HuH-7 (cell line): ENCODE measurements at places on chromosomes 11 and 22.

DNA sequence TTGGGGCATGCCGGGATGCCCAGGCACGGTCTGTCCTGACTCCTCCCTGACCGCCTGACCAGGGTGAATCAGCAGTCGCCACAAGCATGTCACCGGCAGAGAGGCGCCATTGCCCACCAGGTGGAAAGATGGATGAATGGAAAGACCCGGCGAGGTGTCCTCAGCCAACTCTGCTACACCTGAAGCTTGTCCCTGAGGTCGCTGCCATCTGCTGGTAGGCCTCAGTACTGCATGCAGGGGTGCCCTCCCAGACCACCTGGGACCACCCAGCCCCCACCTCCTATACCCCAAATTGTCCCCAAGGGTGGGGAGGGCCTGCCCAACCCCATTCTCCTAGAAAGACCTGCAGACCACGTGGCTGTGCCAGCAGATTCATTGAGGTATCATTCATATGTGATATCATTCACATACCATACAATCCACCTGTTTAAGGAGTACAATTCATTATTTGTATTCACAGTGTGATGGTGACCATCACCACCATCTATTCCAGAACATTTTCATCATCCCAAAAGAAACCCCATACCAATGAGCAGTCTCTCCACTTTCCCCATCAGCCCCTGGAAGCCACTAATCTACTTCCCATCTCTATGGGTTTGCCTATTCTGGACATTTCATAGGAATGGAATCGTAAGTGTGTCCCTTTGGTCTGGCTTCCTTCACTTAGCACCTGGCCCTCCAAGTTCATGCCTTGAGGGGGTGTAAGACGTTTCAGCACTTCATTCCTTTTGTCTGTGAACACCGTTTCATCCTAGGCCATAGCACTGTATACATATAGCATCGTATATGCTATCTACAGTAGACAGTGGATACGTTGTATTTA is 17.5 kb downstream of the FGF3 start:
- peak; percentile 90 for DNase-seq

- no peak for DNase-seq
Observed at GRCh38 chr11:88909500-88909899, 156.3 kb downstream of the GRM5 start.

- DNase-seq: no peak
Observed at GRCh38 chr22:26783885-26784284, 126.5 kb downstream of the MIAT start.

DNA sequence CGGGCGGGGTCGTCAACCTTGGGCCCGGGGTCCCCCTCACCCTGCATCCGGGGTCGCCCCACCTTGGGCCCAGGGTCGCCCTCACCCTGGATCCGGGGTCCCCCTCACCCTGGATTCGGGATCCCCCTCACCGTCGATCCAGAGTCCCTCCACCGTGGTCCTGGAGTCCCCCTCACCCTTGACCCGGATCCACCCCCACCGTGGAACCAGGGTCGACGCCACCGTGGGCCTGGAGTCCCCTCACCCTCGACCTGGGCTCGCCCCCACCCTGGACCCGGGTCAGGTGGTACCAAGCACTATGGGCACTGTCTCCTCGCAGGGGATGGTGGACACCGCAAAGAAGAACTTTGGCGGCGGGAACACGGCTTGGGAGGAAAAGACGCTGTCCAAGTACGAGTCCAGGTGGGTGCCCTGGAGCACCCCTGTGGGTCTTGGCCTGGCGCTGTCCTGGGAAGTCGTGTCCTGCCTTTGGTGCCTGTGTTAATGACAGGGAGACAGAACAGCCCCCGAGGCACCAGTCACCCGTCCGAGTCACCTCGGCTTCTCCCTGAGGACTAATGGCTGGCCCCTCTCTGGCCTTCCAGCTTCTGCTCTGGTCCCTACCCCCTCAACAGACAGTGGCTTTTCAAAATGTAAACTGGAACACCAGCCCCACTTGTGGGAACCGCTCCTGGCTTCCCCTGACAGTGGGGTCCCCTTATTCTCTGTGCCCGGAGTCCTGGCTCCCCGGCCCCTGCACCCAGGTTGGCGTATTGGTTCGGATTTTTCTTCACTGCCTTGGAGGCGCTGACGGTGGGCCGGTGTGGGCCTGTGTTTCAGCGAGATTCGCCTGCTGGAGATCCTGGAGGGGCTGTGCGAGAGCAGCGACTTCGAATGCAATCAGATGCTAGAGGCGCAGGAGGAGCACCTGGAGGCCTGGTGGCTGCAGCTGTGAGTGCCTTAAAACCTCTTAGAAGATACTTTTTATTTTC is 762 bp downstream of the CRELD2 start:
- DNase-seq: no peak

- no peak for DNase-seq
Observed at GRCh38 chr11:48081151-48082010, 101.0 kb downstream of the PTPRJ start.

DNA sequence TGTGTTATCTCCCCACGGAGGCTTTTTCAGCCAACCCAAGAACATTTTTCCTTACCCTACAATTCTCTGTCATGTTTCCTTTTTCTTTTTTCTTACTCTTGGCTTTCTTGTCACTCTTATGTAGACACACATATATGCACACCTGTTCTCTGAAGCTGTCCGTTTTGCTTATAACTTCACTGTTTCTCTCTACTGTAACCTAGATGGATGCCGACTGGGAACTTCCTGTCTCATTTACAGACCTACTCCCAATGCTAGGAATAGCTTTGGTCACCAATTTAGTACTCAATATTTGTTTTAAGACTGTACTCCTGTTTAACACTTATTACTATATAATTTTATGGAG is 9.9 kb upstream of the CASP12 start:
- DNase-seq: no peak

- DNase-seq: no peak
Observed at GRCh38 chr11:76392870-76393269, 11.7 kb downstream of the GVQW3 start.
